ENCODE measurements at places on chromosomes 7 and 10.

- DNase-seq, result no peak
Observed at GRCh38 chr10:103513380-103514060, 20.0 kb downstream of the NEURL1 start.

GRCh38 chr10:119225083-119225658 is 17.8 kb downstream of the GRK5 start:
- no peak for DNase-seq

- DNase-seq, result no peak
Observed at GRCh38 chr10:117535298-117536071, 7.1 kb upstream of the EMX2 start.

DNA sequence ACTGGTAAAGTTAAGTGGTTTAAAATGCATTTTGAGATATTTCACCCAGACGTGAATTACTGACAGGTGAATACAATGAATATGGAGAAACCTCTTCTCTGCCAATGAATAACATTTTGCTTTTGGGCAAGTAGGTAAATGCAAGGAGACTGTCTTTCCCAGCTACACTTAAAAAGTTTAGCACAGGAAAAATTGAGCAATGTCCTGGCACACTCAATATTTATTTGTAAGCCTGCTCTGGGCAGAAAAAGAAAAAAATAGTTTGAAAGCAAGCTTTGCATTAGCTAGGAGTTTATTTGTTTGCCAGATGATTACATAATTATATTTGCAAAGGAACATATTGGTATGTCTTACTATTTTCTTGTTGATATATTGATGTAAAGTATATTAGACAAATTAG is 624.2 kb downstream of the ACTR3B start:
- DNase-seq, result peak; percentile 0

DNA sequence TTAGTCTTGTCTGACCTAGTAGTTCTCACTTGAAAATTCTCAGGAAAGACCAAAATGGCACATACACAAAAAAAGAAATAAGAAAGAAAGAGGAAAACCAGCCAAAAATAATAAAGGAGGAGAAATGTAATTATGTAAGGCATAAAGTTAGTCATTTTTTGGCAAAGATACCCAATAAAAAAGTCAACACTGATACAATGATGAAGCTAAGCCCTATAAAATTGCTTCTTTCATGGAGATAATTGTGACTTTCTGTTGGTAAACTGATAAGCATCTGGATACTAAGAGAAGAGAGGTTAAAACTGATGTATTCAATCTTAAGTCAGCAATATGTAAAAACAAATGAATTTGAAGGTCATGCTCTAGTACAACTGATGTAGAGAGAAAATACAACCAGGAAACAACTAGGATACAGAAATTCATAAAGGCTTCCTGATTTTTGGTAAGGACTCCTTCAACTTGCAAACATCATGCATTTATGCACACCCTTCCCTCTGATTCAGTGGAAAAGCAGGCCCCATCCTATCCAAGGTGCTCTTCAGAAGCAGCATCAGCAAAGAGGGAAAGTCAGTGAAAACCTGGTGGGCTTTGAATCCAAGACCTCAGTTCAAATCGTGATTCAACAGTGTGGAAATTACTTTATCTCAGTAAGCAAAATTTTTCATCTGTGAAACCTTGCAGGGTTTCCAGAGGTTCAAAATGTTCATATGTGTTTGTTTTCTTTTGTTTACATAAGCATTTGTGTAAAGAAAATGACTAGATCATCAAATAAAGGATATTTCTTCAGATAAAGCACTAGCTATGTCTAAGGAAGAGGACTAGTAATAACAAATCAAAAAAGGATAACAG is 32.6 kb downstream of the IMMP2L start:
- DNase-seq, result no peak

- DNase-seq, result no peak
Observed at GRCh38 chr7:112876877-112877276, 86.7 kb upstream of the TMEM168 start.

GRCh38 chr10:125133696-125134482 is 26.5 kb downstream of the CTBP2 start:
- DNase-seq, result no peak

GRCh38 chr10:1858048-1858447 is 120.7 kb upstream of the ADARB2 start:
- no peak for DNase-seq

GRCh38 chr10:84375011-84375410 is 46.6 kb downstream of the CCSER2 start:
- peak; percentile 58 for DNase-seq

GRCh38 chr7:43123457-43123856 is 11.0 kb downstream of the HECW1 start:
- no peak for DNase-seq

GRCh38 chr10:100364735-100365391 is 17.8 kb downstream of the SCD start:
- peak; percentile 64 for DNase-seq

- DNase-seq, result no peak
Observed at GRCh38 chr7:55778631-55779030, 83.9 kb downstream of the SEPTIN14 start.
